Activated CD4-positive, alpha-beta T cell treated with anti-CD3 and anti-CD28 coated beads for 24 hours (primary cell): ENCODE measurements at places on chromosomes 3 and 15.

DNA sequence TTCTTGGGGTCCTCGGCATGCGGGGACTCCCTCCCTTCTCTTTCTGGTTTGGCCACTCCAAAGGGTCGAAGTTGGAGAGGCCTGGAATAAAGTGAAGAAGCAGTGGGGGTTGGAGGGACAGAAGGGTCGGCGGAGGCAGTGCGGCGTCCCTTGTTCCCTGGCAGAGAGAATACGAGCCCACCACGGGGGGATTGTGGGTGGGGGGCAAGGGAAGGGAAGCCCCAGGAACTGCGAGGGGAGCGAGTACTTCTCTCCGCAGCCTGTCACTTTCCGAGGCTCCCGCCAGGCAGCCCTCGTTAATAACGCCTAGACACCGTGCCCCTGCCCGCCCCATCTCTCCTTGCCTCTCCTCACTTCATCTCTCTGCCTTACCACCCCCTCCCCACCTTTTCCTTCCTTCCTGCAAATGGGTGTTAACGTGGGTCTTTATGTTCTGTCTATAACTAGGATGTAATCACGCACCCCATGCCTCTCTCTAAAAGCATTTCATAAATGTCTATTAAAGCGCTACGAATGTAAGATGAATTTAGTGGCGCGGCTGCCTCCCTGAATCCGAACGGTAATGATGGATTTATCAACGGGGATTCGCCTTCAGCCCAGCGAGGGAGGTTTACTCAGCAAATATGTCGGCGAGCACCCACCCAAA, 13.7 kb downstream of the NR2F2 start:
- DNase-seq: no peak

DNA sequence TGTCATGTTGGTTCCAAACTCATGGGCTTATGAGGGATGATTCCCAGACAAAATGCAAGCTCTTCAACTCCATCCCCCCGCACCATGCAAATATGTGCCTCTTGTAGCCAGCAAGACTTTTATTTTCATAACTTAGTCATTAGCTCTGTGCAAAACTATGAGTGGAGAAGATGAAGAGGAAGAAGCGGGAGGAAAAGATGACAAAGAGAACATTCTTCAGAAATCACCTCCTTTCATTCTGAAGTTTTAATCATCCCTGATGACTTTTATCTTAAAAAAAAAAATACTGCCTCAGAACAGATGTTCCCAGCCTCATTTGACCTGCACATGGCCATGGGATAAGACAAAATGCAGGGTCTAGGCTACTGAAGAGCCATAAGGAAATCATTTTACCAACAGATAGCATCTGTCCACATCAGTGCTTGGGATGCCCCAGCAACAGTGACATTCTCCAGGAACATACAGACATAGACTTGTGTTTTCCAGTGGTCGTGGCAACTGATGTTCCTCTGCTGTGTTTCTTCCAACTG, 145.5 kb downstream of the WNT5A start:
- no peak for DNase-seq

DNA sequence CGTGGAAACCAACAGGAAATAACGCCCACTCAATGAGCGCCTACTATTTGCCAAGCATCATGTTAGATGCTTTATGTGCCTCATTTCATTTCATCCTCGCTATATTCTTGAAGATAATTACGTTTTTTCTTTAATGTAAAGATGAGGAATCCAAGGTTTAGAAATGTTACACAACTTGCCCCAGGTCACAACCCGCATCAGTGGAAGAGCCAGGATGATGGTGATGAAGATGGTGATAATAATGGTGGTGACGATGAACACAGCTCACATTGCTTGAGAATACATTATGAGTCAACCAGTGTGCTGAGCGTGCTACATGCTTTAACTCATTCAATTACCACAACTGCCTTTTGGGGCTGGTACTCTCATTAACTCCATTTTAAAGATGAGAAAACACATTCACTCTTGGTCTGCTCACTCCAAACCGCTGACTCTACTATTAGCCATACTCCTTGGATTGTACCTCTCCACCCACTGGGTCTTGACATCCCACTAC, 21.5 kb upstream of the MYO1E start:
- DNase-seq: no peak

DNA sequence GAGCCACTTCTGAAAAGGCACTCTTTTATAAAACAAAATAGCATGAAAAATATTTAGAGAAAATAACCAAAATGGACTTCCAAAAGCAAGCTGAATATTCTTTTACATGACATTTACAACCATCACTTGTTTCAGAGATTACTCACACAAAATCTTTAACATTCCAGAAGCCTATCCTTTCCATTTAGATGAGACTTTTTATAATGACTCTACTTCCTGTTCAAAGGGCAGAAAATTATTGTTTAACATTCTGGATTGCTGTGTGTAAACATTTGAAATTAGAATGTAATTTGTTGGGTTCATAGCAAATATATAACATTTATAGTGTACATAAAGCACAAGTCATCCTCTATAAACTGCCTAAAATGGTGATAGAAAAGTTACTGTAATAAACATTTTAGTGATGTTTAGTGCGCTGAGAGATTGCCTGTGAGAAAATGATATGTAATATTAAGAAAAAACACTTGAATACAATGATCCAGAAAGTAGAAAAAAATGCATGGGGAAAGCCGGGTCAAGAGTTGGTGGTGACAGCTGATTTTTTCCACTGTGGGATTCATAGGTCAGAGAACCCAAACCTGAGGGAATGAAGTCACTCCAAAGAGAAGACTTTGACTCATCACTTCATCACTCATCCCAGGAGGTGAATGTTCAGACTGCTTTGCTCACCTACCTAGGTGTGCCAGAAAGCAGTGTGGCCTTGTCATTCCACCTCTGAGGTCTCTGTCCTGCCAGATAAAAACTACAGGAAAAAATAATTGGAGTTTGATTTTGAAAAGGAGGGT, 305.8 kb downstream of the ARPP21 start:
- DNase-seq: no peak

GRCh38 chr3:139547666-139548065, 8.1 kb upstream of the RBP1 start:
- no peak for DNase-seq

DNA sequence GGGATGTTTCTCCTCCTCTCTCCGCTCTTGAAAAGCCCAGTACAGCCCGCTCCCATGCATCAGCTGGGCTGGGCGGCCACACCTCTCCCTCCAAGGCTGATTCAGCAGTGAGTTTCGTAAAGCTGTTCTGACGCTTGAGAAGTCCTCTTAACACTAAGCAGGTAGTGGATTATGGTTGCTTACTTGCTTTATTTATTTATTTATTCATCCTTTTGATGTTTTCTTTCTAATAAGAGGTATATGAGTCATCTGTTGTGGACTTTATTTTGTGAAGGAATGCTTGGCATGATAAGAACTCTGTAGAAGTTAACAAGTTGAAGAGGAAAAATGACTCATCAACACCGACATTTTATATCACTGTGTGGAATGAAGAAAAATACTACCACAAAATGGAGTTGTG, 285.0 kb downstream of the SQOR start:
- DNase-seq: no peak

GRCh38 chr15:36362509-36362915, 216.9 kb upstream of the CDIN1 start:
- no peak for DNase-seq

GRCh38 chr15:35545316-35545823, 595 bp downstream of the DPH6 start:
- DNase-seq: no peak

DNA sequence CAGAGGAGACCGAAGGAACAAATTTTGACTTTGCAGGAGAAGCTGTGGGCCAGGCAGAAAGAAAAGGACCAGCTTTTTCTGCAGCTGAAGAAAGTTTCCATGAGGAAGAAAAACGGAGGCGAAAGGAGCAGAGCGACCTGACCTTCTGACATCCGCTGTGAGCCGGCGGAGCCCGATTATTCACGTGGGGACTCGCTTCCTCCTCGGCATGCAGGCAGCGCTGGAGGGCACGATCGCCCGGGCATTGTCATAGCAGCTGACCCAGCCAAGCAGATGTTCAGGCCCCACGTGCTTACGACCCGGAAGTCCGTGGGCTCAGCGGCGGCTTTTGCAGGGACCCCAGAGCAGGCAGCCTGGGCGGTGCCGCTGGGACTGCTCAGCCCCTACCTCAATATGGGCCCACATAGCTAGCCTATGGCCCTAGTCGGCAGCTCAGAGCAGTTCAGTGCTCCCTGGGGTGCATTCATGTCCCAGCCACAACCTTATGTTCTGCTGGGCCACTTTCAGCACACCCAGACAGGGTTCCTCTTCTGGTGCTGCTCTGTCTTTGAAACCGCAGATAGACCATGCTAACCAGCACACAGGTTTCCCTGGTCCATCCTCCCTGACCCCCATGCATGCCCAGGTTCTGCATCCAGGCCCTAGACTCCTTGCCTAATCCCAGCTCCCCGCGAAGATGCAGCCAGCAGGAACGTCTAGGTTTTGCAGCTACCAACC, 10.5 kb upstream of the EIF4A2 start:
- peak; percentile 47 for DNase-seq

DNA sequence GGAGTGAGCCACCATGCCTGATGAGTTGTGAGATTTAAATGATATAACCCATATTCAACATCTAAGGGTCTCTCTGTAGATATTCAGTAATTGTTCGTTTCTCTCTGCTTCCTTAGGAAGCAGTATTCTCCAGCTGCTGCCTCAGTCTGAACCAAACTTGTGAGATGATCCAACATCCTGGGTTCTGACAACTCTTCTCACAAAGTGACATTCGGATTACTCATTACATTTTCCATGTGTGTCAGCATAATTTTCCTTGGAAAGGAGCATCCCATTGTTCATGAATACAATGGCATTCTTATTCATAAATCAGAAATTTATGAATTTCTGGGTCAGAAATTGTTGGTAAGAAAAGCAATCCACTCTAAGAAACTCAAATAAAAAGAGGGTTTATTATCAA, 15.0 kb upstream of the SEC22A start:
- no peak for DNase-seq

DNA sequence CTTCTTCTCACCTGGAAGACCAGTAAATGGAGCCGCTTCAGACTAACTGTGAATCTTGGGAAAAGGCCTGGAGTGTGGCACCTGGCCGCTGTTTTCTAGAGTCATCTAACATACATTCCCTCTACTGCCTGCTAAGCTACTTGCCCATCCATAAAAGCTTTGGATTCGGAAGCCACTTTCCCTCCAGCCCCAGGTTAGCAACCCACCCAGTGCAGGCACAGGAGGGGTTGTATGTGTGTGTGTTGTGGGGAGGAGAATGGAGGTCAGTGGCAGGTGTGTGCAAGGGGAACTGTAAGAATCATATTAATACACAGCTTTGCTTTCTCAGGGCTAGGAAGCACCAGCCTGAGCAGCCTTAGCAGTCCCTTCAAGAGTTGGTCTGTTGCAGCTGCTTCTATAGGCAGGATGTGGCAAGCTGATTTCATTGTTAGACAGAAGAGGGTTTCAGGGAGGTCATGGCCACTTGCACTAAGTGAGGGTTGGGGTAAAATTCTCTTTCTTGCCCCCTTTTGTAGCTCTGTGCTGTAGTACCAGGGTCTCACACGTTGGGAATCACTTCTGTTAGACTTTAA, 8.9 kb downstream of the NSUN3 start:
- DNase-seq: no peak

DNA sequence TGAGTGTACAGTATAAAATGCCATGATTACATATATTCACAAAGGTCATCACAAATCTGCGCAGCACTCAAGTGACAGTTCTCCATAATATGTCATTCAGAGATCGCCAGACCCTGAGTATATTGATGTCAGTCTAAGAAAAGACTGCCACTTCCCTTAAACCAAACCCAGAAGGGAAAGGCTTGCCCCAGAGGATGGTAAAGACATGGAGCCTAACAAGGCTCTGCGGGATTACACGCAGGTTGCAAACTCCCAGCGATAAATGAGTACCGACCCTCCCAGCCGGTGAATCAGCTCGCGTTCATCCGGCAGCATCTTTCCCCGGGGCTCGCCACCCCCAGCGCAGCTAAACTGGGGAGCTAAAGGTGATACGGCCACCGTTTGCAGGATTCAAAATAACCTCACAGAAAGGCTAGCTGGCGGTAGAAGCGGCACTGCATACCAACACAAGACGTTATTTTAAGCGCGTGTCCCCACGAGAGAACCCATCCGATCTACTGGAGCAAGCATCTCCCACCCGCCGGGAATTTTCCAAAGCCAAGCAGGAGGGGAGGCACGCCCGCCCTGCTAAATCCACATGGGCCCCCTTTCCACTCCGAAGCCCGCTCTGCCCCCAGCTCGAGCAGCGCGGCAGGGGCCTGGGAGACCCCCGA, 643 bp downstream of the MYO5A start:
- DNase-seq: peak; percentile 5

- no peak for DNase-seq
Measured at GRCh38 chr15:74642734-74643664, 27.4 kb downstream of the CLK3 start.

- DNase-seq: no peak
Measured at GRCh38 chr3:150443331-150443741, 35.2 kb downstream of the TSC22D2 start.

- peak; percentile 15 for DNase-seq
Measured at GRCh38 chr3:129383292-129383860, 45.1 kb downstream of the EFCAB12 start.

DNA sequence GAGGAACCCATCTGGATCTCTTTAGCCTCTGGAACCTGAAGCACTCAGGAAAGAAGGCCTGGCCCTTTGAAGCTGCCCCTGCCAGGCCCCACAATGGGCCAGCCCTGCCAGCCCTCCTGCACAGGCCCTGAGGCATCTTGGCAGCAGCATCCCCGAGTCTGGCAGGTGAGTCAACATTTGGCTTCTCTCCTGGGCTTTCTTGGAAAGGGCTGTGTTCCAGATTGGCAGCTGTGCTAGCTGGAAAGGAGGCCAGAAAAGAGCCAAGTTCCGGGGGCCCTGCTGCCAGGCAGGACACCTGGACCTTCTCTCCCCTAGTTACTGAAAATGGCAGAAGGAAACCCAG, 187.2 kb downstream of the SHQ1 start:
- DNase-seq: no peak

DNA sequence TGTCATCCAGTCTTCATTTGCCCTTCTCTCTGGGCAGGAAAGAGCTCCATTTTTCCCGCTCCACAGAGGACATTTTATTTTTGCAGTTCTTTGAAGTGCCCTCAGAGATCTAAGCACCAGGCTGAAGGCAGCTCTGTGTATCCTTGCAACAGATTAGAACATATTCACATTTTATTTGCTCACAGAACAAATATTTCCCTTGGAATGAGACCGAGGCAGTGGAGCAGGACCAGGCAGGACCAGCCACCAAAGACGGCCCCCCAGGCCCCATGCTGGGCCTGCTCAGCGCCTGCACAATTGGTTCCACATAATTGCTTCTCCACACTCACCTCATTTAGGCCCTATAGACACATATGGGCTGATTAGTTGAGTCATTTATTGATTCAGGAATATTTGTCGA, 15.7 kb upstream of the ETV5 start:
- DNase-seq: no peak
